ENCODE measurements at places on chromosomes 7 and 10. TPM values are rescaled to one million over a fixed set of nuclear protein-coding genes. Genes with fewer than 3 reads are reported as not detected.

The FAM131B gene
- 11.9 TPM for total RNA-seq

The WEE2 gene
- not detected for total RNA-seq

The STEAP1 gene
- total RNA-seq = 3.3 TPM

The TUBB8 gene
- 2.5 TPM for total RNA-seq

The FRMD4A gene
- 10.8 TPM for total RNA-seq

The CUZD1 gene
- total RNA-seq = 0.11 TPM

The IDI2 gene
- not detected for total RNA-seq

The TRIM74 gene
- not detected for total RNA-seq

The ALOX5 gene
- total RNA-seq = 0.10 TPM

The PDE6C gene
- not detected for total RNA-seq

The CEP55 gene
- total RNA-seq = 41.8 TPM

The MYH16 gene
- not detected for total RNA-seq
